ENCODE measurements at places on chromosomes 6 and 20. TPM values are rescaled to one million over a fixed set of nuclear protein-coding genes. Genes with fewer than 3 reads are reported as not detected.

- DNase-seq, result no peak
Measured at GRCh38 chr6:75422024-75422639, 71.5 kb downstream of the FILIP1 start.

DNA sequence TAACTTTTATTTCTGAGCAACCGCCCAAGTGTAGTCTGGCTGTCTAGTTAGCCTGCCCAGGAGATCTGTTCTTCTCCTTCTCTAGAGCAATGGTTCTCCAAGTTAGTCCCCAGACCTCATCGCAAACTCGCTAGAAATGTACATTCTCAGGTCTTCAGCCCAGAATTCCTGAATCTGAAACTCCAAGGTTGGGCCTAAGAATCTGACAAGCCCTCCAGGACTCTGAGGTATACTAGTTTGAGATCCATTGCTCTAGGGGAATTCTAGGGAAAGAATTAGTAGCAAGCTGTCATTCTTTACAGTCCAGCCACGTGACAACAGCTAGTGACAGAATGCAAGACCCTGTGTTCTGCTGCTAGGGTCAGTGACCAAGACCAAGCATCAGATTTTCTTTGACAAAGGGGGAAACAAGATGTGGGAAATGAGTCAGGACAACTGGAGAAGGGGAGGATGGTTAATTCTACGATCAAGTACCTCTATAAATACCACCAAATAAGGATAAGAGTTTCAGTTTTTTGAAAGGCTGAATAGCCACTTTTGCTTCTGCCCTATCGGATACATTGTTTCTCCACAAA is 5.8 kb downstream of the UBE2V1 start:
- no peak for DNase-seq

- no peak for DNase-seq
Measured at GRCh38 chr6:129578315-129578714, 131.7 kb downstream of the ARHGAP18 start.

ISM1 gene
- total RNA-seq, result 0.75 TPM

GRCh38 chr6:79202556-79202955 is 31.9 kb downstream of the HMGN3 start:
- no peak for DNase-seq

DNA sequence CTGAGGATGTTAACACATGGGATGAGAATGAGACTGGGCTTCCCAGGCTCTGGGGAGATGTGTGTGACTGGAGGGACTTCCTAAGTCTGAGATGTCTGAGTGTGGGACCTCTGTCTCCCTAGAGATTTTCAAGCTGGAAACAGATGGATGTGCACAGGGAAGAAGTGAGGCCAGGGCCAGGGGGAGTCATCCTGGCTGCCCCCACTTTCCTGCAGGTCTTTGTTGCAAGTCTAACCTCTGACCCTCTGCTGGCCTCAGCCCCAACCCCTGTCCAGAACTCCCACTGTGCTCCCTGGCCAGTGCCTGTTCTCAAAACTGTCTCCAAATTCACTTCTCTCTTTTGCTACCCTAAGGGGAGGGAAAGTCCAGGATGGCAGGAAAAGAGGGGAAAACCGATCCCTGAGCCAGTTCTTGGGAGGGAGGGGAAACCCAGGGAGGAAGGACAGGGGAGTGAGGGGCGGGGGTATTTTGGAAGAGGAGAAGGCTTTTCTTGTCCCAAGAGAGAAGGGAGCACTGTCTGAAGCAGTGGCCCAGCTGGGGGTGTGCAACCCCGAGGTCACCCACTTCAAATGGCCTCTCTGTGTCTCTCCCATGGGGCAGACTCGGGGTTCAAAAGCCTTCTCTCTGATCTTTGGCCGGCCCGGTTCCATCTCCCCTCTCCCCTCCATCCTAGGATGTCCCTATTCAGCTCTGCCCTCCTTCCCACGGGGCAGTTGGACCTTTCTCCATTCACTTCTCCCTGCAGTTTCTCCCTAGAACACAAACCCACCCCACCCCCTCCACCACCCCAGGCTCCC is 3.1 kb downstream of the PPP1R18 start:
- peak; percentile 48 for DNase-seq

TRIM10 gene
- total RNA-seq, result not detected

- DNase-seq, result no peak
Measured at GRCh38 chr6:6461138-6461537, 127.4 kb upstream of the LY86 start.

DNA sequence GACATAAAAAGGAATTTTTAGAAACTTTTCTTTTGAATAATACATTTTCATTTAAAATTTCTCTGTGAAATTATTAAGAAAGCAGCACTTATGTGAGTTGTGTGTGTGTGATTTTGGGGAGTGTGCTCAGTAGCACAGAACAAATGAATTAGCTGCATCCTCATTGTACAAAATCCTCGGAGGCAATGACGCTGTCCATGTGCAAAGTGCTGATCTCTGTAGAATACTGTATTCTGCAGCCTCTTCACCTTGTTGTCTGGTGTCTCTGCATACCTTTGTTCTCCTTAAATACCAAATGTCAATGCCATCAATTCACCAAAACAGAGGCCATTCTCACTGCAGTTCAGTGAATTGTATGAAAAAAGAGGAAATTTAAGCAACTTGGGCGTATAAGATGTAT is 838.4 kb downstream of the QKI start:
- DNase-seq, result no peak

CNR1 gene
- total RNA-seq, result 0.53 TPM

KIAA1586 gene
- total RNA-seq, result 7.8 TPM

MAS1 gene
- 0.04 TPM for total RNA-seq

FERMT1 gene
- total RNA-seq, result 1.2 TPM

- DNase-seq, result no peak
Measured at GRCh38 chr6:6312901-6313441, 7.5 kb downstream of the F13A1 start.

DNA sequence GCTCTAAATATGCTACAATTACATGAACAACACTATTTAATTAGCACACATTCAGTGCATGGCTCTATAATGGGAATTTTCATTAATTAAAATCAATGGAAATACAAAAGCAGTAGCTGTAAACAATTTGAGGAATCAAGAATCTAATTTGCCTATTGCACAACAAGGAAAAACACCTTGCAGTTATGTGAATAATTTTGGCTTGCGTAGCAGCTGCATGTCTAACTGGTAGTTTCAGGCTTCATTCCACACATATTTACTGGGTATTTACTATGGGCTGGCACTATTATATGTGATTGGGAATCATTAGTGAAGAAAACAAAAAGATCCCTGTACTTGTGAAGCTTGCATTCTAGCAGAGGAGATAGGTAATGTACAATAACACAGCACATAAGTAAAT is 26.4 kb downstream of the KIF6 start:
- no peak for DNase-seq

FRK gene
- total RNA-seq, result 5.2 TPM

HS3ST5 gene
- total RNA-seq, result not detected

DNA sequence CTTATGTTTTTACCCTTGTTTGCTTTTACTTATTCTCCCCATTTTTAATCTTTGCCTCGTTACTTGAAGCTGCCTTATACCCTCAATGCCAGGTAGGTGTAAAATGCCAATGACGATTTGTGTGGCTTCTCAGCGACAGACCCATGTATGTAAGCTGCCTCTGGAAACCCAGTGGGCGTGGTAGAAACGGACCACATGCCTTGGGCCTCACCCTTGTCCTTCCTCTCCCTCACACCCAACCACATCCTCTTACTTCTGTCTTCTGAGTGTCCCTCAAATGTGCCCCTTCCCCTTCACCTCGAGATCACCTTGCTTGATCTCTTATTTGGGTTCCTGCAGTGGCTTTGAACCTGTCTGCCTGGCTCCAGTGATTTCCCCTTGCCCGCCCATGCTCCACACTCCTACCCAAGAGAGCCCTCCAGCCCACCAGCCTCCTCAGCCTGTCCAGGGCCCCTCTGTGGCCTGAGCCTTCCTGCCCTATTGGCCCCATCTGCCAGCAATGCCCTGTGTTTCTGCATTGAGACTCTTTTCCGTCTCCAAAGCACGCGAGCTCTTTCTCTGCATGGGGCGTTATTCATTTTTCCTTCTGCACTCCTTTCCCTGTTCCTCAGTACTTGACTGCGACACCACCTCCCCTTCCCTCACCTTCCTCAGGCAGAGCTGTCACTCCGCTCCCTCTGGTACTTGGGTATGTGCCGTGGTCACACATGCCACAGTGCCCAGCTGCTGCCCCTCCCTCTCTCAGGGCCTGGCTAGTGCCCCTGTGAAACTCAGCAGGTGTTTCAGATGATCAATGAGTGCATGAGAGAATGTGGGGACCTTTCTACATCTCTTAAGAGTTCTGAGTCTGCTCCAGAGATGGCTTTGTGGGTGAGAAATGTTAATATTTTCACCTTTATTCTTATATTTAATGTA is 115.4 kb downstream of the SLX4IP start:
- DNase-seq, result no peak

CLVS2 gene
- not detected for total RNA-seq

- no peak for DNase-seq
Measured at GRCh38 chr20:43459022-43459942, 1.6 kb downstream of the SRSF6 start.

- no peak for DNase-seq
Measured at GRCh38 chr6:146892613-146893401, 294.0 kb downstream of the ADGB start.

ADGRF5 gene
- 92.1 TPM for total RNA-seq

STX11 gene
- total RNA-seq, result 6.9 TPM

DNA sequence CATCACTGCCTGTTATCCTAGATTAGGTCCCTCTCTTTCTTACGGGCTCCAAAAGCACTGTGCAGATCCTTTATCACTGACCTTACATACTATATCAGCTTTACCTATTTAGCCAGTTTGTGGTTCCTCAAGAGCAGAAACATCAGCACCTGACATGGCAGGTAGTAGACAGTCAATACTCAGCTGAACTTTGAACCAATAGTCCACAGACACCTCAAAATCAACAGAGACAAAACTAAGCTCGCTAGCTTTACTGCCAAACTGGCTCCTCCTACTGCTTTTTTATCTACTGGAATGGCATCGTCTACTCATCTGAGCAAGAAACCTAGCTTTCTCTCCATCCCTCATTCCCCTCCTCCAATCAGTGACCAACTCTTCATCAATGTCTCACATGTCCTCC is 5.6 kb downstream of the IL17A start:
- DNase-seq, result no peak

EPPIN gene
- total RNA-seq, result not detected

GRCh38 chr6:104418125-104418524 is 441.6 kb downstream of the HACE1 start:
- no peak for DNase-seq

GRCh38 chr6:135955099-135955498 is 103.6 kb downstream of the PDE7B start:
- no peak for DNase-seq

MYB gene
- not detected for total RNA-seq

SLC32A1 gene
- total RNA-seq, result not detected

PI16 gene
- 13.3 TPM for total RNA-seq

DNA sequence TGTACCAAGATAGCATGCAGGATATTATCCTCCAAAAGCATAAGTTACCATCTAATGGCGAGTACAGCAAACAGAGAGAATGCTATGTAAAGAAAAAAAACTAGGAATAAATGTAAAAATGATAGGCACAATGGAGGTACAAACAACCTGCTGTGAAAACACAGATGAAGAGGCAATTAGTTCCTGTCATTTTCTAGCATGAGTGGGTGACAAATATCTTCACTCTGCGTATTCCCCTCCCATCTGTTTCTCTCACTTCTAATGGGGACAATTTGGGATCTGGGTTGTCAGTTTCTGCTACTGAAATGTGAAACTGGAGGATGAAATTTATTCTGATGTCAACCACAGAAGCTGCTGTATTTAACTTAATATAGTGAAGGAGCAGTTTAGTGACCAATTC is 11.7 kb upstream of the PTPRK start:
- no peak for DNase-seq

DNA sequence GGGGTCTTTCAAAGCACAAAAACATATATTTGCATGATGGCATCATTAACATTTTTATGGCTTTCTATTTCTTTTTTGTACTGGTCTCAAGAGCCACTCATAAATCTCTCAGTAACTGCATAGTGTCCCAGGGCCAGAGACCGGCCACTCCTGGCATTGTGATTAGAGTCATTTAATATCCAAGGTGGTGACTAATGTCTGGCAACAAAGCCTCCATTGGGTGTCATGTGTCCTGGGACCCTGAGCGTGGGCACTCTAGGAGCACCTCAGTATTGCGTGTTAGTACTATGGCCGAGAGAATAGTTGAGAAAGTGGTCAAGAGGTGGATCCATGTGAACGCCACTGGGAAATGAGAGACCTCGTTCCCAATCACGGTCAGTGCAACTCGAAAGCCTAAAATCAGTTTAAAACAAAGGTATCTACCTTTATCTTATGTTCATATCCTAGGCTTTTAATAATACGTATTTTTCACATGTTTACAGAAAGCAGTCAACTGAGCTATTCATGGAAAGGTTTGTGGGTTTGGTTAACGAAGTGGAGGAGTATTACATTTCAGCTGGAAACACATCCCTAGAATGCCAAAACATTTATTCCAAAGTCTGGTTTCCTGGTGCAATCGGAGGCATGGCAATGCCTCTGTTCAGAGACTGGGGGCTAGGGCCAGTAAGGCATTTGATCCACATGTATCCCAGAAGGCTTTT is 2.7 kb upstream of the ESR1 start:
- DNase-seq, result no peak

GRCh38 chr6:33862536-33862935 is 58.7 kb upstream of the MLN start:
- DNase-seq, result no peak

DNA sequence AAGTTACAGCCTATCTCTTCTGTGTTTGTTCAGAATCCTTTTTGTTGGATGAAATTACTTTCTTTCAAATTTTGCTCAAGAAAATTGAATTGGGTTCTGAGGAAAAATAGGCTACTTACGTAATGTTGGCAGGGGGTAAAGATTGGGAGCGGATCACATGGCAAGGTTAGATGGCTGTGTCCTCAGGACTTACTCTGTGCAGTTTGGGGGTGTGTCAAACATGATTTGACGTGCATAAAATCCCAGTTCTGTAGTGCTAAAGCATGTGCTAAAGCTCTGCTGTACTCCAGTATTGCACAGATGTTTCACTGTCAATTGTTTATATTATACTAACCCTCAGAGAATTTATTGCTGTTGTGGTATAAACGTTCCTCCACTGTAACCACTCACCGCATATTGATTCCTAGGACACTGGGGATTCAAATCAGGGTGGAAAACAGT is 2.6 kb downstream of the NT5E start:
- DNase-seq, result no peak

LIN28B gene
- total RNA-seq, result not detected

HLA-DPB1 gene
- 32.2 TPM for total RNA-seq

DNA sequence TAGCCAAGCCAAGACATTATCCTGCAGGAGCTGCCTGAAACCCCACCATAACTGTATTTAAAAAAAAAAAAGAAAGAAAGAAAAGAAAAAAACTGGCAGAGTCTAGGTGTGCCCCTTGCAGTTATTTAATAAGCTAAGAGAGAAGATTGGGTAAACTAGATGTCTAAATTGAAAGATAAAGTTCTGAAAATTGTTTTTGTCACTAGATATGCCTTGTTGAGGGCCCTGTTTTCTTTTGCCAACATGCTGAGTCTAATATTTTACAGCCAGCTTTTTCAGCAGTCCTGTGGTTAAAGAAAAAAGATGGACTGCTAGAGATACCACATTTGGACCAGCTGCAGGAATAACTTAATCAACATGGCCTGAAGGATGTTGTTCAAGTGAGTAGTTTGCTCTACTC is 116.3 kb upstream of the TCF21 start:
- DNase-seq, result no peak

GRCh38 chr6:33168639-33169038 is 23.6 kb downstream of the COL11A2 start:
- DNase-seq, result no peak

RAB32 gene
- 2.4 TPM for total RNA-seq

GRCh38 chr20:63265891-63266515 is 6.6 kb upstream of the ARFGAP1 start:
- DNase-seq, result no peak

SLC52A3 gene
- total RNA-seq, result 4.3 TPM

PAX1 gene
- total RNA-seq, result not detected

RGS17 gene
- total RNA-seq, result 0.41 TPM

Data from heart right ventricle (tissue), 16 donors.